ENCODE measurements at places on chromosomes 13 and 19.

DNA sequence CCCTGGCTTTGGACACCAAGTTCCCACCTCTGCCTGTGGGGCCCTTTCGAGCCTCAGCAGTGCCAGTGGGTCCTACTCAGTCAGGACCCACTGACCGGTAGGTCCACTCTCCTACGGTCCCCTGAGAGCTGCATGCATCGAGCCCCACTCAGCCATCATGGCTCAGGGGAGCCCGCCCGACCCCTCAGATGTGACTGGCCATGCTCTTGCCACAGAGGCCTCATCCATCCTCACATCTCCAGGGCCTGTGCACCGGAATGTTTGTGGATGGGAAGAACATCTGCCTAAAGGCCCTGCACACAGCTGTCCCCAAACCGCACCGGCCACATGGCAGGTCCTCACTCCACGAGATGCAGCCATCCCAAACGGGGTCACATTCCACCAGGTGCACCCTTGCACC, 52.6 kb upstream of the C13orf46 start:
- no peak for DNase-seq

DNA sequence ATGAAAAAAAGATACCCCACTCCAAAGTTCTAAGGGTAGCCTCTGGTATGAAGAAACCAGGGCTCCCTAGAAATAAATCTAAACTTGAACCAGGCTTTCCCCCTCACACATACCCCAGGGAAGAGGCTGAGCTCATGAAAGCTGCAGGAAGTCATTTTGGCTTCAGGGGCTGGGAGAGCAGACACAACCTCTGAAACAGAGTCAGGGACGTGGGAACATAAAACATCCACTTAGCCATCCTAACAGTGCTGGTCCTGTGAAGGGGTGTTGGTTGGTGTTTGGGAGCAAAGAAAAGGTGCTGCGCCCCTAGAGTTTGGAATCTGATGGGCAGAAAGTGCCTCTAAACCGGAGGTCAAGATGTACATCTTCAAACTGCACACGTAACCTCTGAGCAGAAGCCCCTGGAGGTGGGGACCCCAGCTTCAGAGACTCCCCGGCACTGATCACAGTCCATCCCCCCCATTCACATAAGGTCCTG, 15.8 kb downstream of the RAB3D start:
- no peak for DNase-seq

GRCh38 chr19:5355693-5356092, 15.1 kb upstream of the PTPRS start:
- no peak for DNase-seq

- no peak for DNase-seq
Observed at GRCh38 chr19:17829855-17830566, 8.7 kb upstream of the INSL3 start.

DNA sequence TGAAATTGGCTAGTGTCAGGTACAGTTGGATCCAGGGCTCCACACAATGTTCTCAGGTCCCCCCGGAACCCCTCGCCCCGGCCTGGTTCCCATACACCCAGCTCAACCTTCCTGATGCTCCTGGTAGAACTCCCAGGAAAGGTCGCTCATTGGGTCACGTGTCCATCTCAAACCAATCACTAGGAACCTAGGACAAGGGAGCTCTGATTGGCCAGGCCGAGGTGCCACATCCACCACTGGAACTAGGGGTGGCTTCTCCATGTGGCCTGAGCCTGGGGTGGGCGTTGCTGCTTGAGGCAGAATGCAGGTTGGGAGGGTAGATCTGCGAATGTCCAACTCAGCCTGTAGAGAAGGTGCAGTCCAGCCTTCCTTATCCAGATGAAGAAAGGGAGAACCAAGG, 6.9 kb upstream of the MEF2B start:
- DNase-seq: no peak

DNA sequence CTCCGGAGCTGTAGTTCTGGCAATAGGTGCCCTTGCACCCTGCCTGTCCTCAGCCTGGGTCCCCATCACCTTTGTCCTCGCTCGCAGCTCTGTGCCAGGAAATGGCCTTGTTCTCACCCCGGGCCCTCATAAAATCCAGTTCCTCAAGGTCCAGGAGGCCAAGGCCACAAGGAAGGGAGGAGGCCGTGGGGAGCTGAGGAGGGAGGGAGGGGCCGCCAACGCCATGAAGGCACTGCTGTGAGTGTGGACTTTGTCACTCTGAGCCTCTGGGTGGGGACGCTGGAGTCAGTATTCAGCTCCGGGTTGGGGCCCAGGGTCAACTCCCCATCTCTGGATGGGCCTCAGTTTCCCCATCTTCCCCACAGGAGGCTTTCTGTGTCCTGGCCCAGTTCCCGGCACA, 9.2 kb upstream of the GNA11 start:
- DNase-seq: no peak

GRCh38 chr13:98429531-98429930, 147.4 kb downstream of the STK24 start:
- DNase-seq: no peak

DNA sequence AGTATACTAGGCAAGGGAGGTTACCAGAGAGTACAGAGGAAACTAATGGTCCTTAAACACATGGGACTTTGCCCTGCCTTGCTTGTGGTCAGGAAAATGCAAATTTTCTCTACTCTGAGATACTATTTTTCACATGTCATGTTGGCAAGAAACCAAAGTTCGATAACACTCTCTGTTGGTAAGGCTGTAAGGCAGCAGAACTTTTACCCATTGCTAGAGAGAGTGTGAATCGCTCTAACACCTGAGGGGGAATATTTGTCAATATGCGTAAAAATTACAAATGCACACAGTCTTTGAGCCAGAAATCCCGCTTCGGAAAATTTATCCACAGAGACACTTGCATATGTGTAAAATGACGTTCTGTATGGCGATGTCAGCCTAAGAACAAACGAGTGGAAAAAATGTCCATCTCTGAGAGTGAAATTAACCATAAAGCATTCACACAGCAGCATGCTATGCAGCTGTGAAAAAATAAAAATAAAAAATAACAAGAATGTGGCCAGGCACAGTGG, 9.5 kb upstream of the RFX1 start:
- no peak for DNase-seq

DNA sequence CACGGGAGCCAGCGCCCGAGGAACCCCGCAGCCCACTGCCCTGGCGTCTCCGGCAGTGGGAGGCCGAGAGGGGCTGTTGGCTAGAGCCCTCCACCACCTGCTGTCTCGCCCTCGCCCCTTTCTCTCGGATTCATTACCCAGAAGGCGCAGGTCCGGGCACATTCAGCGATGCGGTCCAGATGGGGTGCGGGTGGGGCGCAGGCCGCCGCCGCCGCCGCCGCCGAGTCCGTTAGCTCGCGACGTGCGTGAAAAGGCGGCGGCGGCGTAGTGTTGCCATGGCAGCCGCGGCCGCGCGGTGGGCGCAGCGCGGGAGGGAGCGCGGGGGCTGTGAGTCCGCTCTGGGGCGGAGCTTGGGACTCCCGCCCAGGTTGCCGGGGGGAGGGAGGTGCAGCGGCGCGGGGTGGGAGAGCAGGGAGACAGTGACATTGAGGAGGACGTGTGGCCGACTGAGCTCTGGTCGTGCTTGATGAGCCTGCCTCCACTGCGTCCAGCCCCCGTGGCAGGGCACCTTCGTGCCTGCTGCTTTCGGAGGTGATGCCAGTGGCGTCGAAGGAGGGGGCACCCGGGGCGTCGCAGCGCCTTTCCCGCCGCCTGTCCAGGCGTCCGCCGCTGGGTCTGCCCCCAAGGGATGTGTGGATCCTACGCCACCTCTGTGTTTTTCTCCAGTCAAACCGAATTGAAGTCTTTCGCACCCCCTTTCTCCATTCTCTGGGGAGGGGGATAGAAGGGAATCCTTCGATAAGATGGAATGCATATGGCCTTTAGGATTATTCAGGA, at the start of gene KATNAL1:
TSS of gene KATNAL1 (minus strand) at position 358 of the 777 bp plus-strand sequence. CDS start 23,774 bp downstream, outside the sequence.
- peak; percentile 70 for DNase-seq

GRCh38 chr13:43270130-43270830, 246.9 kb downstream of the DNAJC15 start:
- DNase-seq: no peak

- peak; percentile 41 for DNase-seq
Observed at GRCh38 chr19:1884719-1885334, 469 bp downstream of the ABHD17A start.

GRCh38 chr13:106415442-106415841, 120.0 kb downstream of the EFNB2 start:
- no peak for DNase-seq

- DNase-seq: no peak
Observed at GRCh38 chr13:24288870-24289269, 20.5 kb upstream of the C1QTNF9 start.

DNA sequence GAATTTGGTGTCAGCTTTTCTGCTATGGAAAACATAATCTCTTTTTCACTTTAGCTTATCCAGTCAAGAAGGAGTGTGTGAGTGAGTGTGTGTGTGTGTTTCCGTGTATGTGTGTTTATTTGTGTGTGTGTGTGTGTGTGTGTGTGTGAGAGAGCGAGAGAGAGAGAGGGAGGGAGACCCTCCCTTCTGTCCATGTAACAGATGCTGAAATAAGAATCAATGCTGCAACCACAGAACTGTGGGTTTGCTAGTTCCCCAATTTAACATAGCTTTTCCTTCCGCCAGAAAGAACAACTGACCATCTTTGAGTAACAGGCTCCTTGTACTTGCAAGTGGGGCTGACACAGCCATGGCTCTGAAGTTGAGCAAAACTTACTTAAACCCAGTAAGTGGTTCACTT, 5.2 kb downstream of the LCP1 start:
- DNase-seq: no peak

DNA sequence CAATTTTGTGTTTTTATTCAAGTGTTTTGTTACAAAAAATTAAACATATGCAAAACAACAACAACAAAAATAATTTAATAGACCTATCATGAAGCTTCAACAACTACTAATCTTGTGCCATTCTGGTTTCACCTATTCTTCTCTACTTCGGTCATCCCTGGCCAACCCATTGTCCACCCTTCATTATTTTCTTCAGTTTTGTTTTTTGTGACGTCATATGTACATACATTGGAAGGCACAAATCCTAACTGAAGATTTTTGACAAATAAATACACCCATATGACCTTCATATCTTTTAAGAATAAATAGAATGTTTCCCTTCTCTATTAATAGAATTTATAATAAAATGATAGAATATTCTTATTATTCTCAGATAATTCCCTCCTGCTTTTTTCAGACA, 69.2 kb downstream of the ZNF429 start:
- DNase-seq: no peak

GRCh38 chr13:103953859-103954258, 887.6 kb upstream of the SLC10A2 start:
- DNase-seq: no peak

GRCh38 chr13:100330662-100331061, 241.8 kb downstream of the PCCA start:
- no peak for DNase-seq

GRCh38 chr13:66837246-66837645, 392.9 kb downstream of the PCDH9 start:
- DNase-seq: no peak

GRCh38 chr19:47494729-47495128, 10.7 kb upstream of the KPTN start:
- no peak for DNase-seq
